ENCODE measurements at places on chromosomes 12 and 14. TPM values are rescaled to one million over a fixed set of nuclear protein-coding genes. Genes with fewer than 3 reads are reported as not detected.

Gene LDHB
- 530 TPM for total RNA-seq

Gene GUCY2C
- total RNA-seq = not detected

Gene PLBD1
- 2.3 TPM for total RNA-seq

Gene SLCO1B1
- not detected for total RNA-seq

Gene SDR9C7
- 0.15 TPM for total RNA-seq

Gene PMCH
- total RNA-seq = not detected
